ENCODE measurements at places on chromosomes 1 and 21.

GRCh38 chr1:24228311-24228710, 41.2 kb upstream of the IFNLR1 start:
- no peak for DNase-seq

DNA sequence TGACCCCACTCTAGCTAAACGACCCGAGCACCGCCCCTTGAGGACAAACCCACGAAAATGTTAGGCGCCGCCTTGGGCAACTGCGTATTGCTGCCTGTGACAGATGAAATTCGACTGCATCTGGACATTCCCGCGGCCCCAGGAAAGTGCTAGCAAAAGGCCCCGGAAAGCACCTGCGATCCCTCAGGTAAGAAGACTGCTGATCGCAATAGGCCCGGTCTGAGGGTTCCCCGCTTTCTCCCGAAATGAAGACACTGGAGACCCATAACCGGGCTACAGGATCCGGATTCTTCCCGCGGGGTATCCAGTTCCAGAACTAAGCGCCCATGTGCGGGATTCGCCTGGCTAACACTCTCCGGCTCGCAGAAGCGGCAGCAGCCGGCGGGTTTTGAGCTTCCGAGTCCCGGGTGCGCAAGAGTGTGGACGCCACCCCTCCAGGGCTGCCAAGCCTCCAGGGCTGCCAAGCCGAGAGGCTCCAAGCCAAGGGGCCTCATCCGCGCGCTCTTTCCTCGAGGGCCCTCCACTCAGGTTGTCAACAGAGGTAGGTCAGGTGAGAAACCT, 157.9 kb upstream of the NBPF11 start:
- DNase-seq: no peak

DNA sequence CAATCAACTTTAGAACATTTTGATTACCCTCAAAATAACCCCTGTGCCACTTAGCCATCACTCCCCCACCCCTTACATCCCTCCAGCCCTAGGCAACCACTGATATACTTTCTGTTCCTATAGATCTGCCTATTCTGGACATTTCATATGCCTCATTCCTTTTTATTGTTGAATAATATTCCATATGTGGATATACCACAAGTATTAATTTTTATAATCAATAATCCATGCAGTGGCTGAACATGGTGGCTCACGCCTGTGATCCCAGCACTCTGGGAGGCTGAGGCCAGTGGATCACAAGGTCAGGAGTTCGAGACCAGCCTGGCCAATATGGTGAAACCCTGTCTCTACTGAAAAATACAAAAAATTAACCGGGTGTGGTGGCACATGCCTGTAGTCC, 20.1 kb upstream of the MED18 start:
- DNase-seq: no peak

DNA sequence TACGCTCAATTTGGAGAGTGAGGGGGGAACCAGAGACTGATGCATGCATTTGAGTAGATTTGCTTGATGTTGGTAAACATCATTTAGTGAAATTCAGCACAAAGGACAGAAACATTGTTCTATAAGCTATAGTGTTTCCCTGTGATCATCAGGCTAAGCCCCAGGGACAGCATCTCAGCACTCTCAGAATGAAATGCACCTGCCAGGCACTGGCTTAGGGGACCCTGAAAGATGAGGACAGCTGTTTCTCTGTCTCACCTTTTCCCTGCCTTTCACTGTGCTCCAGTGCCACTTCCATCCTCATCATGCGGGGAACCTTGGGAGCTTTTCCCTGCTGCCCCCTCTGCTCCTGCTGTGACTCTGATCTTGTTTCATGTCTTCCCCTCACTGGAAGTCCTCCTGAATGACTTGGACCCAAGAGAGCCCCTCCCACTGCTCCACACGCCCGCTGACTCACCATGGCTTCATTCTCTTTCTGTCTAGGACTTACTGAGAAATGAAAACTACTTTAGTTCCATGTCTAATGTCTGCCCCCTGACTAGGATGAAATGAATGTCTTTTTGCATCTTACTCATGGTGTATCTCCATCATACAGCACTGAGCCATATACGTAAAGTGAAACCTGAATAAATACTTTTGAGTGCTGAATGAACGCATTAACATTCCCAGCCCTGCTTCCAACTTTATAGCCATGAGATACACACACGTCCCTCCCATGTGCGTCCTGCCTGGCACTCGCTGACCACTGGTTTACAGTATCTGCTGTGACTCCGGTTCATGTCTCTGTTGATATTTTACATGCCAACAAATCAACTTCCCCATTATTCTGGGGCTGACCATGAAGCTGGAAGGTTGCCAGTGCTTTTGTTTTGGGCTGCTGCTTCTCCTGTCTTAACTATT, 182.0 kb downstream of the PCP4 start:
- no peak for DNase-seq

DNA sequence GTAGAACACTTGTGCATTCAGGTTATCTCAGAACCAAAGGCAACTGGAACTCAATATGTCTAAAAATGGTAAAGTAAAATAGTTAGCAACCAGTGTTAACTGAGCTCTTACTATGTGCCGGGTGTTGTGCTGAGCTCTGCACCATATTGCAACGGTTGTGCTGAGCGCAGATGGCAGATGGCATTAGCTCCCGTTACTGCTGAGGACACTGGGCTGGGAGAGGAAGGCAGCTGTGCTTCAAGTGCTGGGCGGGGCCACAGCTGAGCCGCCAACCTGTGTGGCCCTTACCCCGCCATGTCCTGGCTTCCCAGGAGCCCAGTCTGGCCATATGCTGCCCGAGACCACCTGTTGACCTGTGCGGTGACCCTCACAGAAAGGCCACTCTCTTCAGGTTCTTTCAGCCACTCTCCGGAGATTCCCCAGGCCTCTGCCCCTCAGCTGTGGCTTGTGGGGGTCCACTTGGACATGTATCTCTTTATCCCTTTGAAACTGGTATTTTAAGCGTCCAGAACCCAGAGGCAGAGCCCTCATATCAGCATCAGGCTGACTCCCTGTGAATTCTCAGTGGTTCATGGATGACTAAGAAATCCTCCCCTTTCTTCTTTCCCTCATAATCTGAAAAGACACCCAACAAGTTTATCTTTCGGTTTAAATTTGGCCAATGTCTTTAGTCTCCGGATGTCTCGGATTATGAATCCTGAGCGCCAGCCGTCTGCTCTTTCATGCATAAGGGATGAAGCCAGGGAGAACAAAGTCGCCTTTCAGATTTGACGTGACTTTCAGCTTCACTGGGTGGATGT, 26.4 kb downstream of the LDLRAP1 start:
- DNase-seq: no peak

- DNase-seq: no peak
Observed at GRCh38 chr1:6686294-6686693, 15.3 kb downstream of the DNAJC11 start.

GRCh38 chr1:201488830-201489589, 17.9 kb downstream of the CSRP1 start:
- DNase-seq: no peak

DNA sequence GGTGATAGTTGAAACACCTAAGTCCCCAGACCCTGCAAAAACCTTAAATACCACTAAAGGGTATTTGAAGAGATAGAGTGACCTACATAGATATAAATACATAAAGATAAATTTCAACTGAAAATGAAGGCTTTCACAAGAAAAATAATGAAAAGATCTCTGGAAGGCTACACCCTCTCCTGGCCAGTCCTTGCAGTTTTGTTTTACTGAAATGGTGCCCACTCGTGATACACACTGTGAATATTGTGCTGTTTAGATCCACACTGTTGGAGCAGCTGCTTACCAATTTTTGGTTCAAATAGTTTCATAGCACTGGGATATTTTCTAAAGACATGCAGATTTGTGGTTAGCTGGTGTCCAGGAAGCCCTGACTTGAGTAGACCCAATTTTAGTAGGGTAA, 31.5 kb upstream of the RNF187 start:
- no peak for DNase-seq

GRCh38 chr1:19164274-19165015, 45.6 kb downstream of the UBR4 start:
- DNase-seq: no peak
